IPS-NIHi11 (cell line): ENCODE measurements at places on chromosomes 7 and 10.

DNA sequence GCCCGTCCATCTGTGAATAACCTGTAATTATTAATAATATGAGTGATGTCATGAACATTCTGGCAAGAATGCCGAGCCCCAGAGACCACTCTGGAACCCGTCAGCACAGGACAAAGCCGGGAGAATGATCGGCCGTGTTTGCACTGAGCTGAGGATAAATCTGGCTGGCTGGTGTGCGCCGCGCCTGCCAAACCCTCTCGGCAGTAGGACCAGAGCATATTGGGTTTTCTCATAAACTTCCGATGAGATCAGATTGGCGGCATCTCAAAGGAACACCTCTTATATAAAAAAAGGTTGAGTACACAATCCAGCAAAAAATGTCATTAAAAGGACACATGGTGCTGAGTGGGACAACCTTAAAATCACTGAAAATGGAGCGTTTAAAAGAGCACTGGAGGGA is 296.0 kb upstream of the MKI67 start:
- DNase-seq = no peak

GRCh38 chr10:43203448-43204041 is 63.3 kb downstream of the RASGEF1A start:
- peak; percentile 85 for DNase-seq

DNA sequence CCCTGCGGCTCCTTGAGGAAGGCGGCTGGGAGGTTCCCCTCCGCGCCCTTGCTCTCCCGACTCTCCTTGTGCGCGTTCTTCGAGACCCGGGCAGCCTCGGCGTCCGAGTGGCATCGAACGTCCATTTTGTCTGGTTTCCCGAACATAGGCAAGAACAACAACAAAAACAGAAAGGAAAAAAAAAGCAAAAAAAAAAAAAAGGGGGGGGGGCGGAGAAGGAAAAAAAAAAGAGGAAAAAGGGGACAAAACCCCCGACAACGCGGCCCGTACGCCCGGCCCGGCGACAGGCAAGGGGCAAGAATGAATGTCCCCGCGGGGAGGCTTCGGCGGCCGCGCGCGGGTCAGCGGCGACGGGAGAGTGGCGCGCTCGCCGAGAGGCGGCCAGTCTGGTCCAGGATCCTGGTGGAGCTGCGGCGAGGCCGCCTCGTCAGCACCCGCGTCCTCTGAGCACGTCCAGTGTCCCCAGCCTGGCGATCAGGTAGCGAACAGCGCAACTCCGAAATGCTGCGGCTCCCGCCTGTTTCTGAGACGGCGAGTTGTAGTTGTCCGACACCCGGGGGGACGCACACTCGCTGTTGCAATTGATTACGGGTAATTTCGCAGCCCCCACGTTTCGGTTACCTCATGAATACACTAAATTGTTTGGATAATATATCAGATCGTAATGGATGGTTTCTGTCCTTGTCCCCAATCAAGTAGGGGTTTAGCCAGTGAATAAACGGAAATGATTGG is at the start of gene VAX1:
Gene VAX1 (minus strand): TSS at position 360 of the 732 bp plus-strand sequence. CDS start 214 bp downstream, at position 146.
- peak; percentile 65 for DNase-seq

GRCh38 chr7:143882020-143882603 is 19.9 kb downstream of the TCAF1 start:
- DNase-seq = peak; percentile 73

DNA sequence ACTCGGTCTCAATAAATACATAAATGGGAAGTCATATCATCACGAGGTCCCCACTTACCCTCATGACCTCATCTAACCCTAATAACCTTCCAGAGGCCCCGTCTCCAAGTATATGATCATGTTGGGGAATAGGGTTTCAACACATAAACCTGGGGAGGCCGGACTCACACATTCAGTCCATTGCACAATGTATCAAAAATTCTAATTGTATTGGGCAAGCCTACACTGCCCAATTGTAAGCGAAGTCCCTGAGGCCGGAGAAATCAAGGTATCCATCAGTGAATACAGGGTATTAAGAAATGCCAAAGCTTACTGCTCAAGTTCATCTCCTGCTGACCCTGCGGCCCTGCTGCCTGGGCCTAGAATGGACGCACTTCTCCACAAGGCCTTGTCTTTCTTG is 69.6 kb downstream of the PARP12 start:
- DNase-seq = no peak

DNA sequence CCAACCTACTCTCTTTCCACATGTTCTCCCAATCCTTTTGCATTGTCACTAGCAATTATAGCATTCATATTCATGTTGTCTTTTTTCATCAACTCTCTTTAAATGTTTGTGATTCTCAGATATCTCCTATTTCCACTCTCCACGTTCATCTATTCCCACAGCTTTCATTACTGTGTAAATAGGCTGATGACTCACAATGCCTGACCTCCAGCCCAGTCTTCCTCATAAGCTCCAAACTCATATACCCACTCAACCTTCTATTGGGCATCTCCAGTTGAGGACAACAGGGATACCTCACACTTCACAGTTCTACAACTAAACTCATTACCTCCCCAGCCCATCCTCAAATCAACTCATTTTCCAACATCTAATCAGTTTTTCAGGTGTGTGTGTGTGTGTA is 194.1 kb downstream of the DGKI start:
- DNase-seq = no peak

GRCh38 chr10:36266923-36267322 is 624.8 kb upstream of the FZD8 start:
- DNase-seq = no peak

GRCh38 chr10:10699427-10699826 is 318.2 kb upstream of the CELF2 start:
- DNase-seq = no peak

DNA sequence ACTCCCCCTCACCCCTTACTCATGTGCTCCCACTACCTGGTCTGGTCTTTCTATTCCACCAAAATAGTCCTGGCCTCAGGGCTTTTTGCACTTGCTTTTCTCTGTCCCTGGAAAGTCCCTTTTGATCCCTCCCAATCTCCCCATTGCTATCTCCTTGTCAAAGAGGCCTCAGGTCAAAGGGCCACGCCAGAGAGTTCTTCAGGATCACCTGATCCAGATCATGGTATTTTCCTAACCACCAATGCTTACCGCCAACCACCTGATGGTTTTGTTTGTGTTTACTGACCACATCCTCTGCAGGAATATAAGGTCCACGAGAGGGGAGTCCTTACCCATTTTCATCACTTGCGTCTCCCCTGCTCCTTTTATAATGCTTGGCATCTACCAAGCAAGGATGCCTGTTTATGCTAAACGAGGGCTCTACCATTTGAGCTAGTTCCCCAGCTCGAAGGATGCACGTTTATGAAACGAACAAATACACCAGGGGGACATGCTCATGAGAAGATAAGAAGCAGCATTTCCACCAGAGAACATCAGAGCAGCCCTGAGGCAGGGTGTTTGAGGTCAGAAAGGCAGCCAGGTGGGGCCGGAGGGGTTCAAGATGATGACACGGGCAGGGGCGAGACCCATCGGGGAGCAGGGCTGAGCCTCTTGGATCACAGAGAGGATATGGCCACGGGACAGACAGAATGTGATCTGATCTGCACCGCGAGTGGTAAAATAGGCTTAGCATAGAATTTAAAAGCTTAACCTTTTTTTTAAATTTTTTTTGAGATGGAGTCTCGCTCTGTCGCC is 43.1 kb upstream of the FOXK1 start:
- DNase-seq = no peak

DNA sequence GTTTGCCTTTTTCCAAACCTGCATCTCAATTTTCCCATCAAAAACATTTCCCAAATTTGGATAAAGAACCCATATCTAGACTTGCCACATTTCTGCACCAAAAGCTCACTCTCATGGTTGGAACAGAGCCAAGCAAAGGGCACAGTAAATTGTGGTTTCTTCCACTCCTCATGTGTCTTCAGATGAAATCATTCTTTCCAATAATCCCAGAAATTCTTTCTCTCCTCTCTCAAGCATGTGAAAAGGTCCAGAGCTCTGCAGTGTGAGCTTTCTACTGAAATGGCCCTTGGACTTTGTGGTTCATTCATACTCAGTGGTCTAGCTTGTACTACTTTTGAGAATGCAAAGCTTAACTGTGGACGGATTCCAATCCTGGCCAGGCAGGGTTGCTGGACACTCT is 19.8 kb downstream of the PRSS2 start:
- no peak for DNase-seq

DNA sequence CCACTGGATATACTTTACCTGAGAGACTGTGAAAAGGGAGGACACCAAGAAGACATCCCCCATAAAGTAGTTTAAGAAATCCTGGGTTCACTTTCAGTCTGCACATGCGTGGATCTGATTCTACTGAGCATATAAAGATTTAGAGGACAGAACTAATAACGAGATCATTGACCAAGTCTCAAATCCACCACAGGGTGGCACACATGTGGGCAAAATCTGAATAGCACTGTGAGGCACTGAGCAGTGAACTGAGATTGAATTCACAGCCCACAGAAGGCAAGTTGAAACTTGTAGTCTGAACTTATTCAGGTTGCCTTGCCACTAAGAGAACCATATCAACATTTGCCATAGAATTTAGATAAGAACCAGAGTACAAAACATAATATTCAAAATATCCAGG is 818.6 kb downstream of the GRID1 start:
- peak; percentile 26 for DNase-seq

DNA sequence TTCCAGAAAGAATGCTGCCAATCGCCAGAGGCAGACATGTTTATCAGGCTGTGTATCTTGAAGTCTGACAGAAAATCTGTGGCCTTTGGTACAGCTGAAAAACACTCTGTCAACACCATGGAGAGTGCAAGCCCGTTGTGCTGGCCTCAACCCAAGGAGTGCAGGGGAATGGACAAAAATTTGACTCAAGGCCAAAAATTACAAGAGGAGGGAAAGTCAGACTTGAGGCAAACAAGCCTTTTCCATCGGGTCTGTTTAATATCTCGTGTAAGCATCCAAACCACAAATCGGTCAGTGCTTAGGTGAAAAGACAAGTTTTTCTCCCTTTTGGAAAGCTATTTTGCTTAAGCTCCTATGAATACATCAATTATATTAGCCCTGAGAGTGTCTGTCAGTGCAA is 305.3 kb upstream of the NFE2L3 start:
- no peak for DNase-seq

DNA sequence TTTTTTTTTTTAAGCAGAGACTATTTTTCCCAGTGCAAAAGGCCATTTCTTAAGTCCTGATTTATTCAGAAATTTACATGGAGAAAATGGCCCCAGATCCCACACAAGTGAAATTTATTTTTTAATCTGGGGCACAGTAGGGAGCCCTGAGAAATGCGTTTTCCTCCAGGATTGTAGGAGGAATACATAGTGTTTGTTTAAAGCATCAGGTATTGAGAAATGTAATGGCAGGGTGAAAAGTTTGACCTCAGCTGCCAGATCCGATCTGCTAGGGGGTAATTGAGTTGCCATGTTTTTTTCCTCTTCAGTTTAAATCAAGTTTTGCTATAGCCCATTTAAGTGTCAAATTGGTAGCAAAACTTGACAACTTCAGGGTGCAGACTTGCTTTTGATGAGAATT is 110.0 kb downstream of the LRMDA start:
- DNase-seq = no peak

DNA sequence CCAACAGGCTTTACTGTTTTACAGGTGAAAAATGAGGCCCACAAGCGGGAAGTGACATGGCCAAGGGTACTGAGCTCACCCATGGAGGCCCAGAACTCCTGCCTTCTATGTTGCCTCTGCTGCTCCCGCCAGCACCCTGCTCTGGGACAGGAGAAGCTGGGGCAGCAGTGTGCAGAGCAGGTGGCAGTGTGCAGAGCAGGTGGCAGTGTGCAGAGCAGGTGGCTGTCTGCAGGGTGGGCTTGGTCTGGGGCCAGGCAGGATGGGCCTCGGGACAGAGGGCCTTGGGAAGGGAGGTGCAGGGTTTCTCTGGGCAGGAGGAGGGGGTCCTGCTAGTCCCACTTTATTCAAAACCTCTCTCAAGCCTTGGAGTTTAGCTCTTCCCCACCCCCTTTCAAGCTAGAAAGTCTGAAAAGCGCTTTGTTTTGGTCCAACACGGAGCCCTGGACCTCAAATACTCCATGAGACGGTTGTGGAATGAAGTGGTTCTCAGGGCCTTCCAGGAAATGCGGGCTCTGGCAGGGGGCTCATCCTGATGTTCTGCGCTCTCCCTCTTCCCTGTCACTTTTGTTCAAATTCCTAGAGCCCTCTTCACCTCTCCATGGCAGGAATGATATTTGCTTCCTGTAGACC is 26.8 kb downstream of the TSPAN15 start:
- DNase-seq = no peak

- no peak for DNase-seq
Measured at GRCh38 chr7:78677391-78677790, 776.1 kb downstream of the MAGI2 start.

DNA sequence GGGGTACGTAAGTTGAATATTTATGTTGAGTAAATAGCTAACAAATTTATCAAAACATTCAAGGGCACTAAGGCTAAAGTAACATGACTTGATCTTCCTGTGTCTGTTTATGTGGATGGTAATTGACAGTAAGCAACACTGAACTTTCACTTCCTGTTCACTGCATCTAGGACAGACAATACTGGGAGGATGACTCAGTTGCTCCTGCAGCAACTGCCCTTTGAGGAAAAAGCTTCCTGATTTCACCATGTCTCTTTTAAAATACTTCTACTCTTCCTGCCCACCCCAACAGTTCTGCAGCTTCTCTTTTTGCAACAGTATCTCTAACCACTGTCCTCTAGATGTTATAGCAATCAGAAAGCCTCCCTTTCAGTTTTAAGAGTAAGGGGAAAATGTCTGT is 76.6 kb upstream of the HGF start:
- DNase-seq = no peak

- no peak for DNase-seq
Measured at GRCh38 chr10:79457256-79457785, 11.9 kb upstream of the ZCCHC24 start.

DNA sequence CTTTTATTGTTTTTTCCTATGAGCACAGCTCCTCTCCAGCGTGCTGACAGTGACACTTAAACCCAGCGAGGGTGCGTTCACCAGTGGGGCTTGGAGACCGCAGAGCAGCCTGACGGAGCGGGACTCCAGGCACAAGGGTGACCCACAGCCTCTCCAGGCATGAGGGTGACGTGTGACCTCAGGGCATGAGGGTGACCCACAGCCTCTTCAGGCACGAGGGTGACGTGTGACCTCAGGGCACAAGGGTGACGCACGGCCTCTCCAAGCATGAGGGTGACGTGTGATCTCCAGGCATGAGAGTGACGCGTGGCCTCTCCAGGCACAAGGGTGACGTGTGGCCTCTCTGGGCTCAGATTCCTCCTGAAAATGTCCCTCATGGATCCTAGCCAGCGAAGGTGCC is 164.3 kb upstream of the TCERG1L start:
- DNase-seq = no peak

DNA sequence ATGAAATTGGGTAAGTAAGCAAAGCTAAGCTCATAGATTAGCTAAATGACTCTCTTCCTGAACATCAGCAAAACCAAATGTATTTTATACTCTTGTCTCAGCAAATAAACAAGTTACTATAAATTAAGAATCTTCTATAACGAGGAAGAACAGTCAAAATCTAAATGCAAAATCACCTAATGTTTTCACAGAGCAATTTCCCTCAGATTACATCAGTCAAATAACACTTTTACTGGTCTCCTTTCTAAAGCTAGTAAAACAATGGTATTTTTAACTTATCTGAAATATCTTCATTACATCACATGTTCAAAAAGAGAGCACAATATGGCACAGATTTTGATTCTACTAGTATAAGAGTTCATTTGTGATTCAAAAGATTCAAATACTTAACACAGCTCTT is 16.5 kb upstream of the GPR22 start:
- no peak for DNase-seq
